ENCODE measurements at places on chromosomes 5 and 9.

- DNase-seq = no peak
These were observed 342.8 kb downstream of the TMEM167A start for GRCh38 chr5:82734347-82734746.

- no peak for DNase-seq
These were observed 70.9 kb downstream of the PTTG1 start for GRCh38 chr5:160492565-160492964.

GRCh38 chr5:79493596-79494345 lies 20.2 kb downstream of the HOMER1 start:
- DNase-seq = no peak

- peak; percentile 50 for DNase-seq
These were observed 2.1 kb downstream of the SH2D3C start for GRCh38 chr9:127776195-127776923.

DNA sequence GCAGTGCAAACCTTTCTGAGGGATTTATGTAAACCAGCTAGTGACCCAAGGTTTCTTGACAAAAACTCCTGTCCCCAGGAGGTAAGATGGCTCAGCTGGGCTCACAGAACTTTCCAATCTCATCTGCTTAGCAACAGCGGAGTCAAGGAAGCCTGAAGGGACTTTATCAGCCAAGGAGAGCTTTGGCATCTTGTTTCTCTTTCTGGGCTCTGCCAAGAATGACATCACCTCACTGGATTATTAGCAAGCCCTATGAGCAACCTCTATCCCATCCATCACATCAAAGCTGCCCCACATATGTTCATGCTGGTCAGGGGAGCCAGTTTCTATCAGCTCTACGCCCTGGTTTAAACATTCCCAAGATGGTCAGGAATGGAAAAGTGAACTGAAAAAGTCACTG lies 461.3 kb downstream of the ENC1 start:
- no peak for DNase-seq

DNA sequence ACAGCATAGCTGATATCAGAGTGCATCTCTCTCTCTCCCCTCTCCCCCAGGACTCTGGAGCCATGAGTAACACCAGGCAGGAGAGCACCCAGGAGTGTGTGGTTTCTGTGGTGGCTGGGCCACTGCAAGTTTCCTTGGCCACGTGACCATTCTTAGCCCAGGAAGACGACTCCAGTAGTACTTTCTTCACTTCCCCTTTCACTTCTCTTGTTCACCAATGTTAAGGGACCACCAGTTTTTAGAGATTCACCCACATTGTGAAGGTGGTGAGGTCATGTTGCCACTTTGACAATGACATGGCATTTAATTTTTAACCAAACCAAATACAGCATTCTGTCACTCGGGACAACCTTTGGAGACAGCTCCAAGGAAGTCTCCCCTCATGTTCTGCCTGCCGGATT lies 17.9 kb upstream of the DAPK1 start:
- DNase-seq = no peak

- DNase-seq = peak; percentile 28
These were observed 10.0 kb upstream of the CAST start for GRCh38 chr5:96651948-96652753.

Data from A673 (cell line).